Substantia nigra (tissue), 51 donors: ENCODE measurements at places on chromosomes 2 and 18.

DNA sequence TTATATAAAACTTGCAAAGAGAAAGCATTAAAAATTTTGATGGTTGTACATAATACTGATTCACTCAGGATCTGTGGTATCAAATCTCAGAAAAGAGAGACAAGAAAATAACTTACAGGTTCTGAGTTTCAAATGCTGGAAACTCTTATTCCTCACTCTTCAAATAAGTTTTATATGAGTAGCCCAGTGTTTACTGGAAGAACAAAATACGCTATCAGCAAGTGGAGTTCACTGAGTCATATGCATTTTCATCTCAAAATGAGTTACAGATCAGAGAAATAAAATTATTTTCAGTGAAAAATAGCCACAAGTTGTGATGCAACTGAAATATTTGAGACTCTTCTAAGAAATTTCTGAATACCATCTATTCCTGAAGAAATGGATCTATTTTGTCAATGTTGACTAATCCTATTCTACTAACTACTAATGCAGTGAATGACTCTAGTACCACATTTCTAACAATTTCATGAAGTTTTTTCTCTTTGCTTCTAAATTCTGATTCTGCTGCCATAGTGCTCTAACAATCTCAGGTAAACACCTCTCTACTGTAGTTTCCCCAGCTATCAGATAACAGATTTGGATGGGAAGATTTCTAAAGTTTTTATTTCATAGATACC is 391.7 kb downstream of the ZEB2 start:
- DNase-seq = no peak

- no peak for DNase-seq
These were observed 422.0 kb downstream of the GALR1 start for GRCh38 chr18:77671456-77672167.

DNA sequence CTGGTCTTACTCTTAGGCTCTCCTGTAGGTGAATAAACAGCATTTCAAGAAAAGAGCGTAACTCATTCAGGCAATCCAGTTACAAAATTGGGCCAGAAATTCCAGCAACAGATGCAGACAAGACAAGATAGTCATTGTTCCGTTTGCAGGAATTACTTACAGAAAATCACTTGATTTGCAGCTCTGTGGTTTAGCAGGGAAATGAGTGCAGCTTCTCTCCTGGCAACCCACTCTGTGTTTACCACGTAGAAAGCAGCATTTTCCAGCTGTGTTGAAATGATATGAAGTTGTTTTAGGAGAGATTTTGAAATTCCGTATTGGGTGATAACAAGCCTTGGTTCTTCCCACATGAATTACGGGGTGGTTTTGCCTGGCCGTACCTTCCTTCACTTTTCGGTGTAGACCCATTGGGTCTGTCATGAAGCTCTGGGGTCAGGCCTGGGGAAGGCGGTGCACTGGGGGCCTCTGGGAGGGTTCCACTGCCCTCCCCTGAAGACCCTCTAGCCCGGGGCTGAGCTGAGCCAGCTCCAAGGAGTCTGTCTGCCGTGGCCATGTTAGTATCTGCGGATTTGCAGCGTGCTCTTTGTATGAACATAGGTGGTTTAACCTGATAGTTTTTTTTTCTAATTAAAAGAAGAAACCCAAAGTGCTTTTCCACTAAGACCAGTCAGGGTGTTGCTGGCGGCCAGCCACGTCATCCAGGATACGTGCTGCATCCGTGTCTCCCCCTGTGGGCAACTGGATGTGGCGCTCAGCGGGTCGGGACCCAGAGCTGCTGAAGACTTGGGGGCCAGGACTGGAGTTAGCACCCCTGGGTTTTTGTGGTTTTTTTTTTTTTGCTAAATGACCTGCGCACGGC is 58.9 kb upstream of the KCNG2 start:
- peak; percentile 25 for DNase-seq

DNA sequence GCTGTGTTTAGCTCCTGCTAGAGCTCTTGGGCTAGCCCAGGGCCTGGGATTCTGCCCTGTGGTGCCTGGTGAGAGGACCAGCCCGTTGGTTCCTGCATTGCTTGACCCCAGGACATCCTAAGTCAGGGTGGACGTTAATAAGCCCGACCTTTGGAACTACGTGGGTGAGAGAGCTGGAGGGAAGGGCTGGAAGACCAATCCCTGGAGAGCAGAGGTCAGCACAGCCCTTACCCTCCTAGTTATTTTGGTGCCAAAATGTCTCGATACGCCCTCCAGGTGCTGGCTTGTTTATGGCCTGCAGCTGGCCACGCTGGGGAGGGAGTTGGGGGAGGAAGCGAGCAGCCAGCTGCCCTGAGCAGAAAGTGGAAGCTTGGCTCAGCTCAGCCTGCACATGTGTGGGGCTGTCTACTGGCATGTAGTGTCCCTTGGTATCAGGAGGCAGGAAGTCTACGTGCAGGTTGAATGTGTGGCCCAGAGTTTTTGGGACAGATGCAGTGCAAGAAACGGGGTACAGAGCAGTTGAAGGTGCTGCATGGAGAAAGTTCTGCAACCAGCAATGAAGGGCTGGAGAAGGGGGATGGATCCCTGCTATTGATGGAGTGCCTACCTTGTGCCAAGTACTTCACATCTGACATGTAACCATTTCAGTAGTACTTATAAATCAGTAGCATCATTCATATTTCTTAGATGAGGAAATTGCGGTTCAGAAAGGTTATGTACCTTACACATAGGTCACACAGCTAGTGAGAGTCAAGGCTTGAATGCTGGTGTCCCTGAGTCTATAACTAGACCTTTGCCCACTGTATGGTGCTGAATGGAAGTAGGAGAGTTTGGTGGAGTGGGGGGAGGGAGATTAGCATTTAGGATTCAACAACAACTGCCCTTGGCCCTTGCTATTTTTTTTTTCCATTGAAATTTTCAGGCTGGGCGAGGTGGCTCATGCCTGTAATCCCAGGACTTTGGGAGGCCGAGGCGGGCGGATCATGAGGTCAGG is 5.0 kb upstream of the DGKD start:
- peak; percentile 35 for DNase-seq

- DNase-seq = no peak
These were observed 319.2 kb downstream of the GULP1 start for GRCh38 chr2:188610827-188611226.

- DNase-seq = no peak
These were observed 222.9 kb downstream of the ZBTB7C start for GRCh38 chr18:48186131-48186766.

DNA sequence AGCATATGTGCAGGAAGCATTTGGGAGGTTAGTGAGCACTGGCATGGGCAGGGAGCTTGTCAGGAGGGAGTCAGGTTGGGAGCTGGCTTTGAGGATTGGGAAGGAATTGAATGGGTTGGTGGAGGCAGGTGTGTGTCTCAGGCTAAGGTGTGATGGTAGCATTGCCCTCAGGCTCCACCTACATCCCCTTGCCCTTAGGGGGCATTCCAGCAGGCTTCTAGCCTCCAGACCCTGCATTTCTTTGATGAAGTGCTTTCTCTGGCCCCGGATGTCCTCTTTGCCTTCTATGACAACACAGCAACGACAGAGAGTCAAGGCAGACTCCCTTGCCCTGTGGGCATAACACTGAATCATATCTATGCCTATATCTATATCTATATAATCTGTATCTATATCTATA is 13.5 kb downstream of the RHBDD1 start:
- DNase-seq = no peak

- no peak for DNase-seq
These were observed 2.0 kb downstream of the EIF2AK2 start for GRCh38 chr2:37154785-37155184.
